ENCODE measurements at places on chromosomes 1 and 21.

GRCh38 chr1:179177182-179177581 is 52.3 kb downstream of the ABL2 start:
- no peak for DNase-seq

- no peak for DNase-seq
Observed at GRCh38 chr21:15028186-15028585, 36.6 kb downstream of the NRIP1 start.

GRCh38 chr1:56658254-56658653 is 13.1 kb downstream of the PRKAA2 start:
- no peak for DNase-seq

DNA sequence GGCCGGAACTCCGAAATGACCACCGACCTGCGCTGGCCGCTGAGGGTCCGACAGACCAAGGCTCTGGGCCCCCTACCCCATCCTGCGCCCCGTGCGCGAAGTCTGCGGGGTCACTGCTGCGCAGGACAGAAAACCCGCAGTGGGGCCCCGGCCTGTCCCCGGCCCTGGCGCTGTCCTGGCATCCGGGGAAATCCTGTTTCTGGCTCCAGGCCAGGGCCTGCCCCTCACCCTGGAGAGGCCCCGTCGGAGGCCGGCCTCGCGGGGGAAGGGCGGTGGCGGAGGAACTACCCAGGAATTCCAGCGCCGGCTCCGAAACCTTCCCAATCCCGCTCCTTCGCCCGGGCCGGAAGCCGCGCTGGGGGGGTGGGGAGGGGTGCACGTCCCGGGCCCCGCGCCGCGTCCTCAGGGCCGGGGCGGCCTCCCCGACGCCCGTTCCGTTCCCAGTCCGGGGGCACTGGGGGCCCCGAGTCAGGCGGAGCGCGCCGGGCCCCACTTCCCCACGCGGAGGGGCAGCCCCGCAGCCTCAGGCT is 77.0 kb downstream of the MORN1 start:
- DNase-seq: peak; percentile 88

- no peak for DNase-seq
Observed at GRCh38 chr1:43552813-43553212, 22.1 kb downstream of the PTPRF start.

- no peak for DNase-seq
Observed at GRCh38 chr1:29298246-29298645, 61.9 kb downstream of the PTPRU start.
